Hippocampal formation (tissue), 2 donors: ENCODE measurements at places on chromosomes 11 and 22.

- no peak for DNase-seq
Observed at GRCh38 chr11:3823303-3823702, 14.9 kb downstream of the PGAP2 start.

DNA sequence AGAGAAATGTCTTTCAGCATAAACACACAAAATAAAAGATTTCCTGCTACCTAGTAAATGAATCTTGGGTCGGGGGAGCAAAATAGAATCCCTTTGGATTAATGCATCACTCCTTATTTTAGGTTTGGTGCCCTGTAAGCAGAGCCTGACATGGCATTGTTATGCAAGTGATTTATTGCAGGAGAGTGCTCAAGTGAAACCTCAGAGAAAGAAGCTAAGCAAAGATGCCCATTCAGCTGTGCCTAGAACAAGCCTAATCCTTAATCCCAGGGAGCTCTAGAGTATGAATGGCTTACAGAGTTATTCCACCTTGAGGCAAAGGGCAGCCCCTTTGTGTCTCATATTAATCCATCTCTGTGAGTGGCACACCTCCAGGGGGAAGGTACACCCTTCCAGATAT lies 21.1 kb downstream of the C11orf87 start:
- no peak for DNase-seq

GRCh38 chr11:76107971-76108370 lies 98.3 kb downstream of the WNT11 start:
- no peak for DNase-seq

DNA sequence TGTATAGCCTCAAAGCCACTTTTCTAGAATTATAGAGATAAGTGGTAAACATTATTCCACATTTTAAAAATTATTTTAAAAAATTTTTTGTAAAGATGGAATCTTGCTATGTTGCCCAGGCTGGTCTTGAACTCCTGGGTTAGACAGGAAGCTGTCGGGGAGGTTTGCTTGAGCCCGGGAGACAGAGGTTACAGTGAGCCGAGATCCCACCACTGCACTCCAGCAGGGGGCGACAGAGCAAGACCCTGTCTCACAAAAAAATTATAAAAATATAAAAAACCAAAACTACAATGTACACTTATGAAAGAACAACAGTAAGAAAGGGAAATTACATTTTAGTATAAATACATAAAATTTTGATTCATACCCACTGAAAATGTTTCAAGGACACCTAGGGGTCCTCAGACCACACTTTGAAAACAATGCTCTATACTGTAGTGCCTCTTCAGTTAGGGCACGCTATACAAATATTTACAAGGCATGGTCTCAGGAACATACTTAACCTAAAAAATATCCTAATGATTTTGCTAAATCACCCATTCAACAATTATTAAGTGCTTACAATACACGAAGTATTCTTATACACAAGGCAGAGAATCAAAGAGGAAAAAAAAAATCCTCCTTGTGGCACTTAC lies 111.2 kb downstream of the MRTFA start:
- no peak for DNase-seq

DNA sequence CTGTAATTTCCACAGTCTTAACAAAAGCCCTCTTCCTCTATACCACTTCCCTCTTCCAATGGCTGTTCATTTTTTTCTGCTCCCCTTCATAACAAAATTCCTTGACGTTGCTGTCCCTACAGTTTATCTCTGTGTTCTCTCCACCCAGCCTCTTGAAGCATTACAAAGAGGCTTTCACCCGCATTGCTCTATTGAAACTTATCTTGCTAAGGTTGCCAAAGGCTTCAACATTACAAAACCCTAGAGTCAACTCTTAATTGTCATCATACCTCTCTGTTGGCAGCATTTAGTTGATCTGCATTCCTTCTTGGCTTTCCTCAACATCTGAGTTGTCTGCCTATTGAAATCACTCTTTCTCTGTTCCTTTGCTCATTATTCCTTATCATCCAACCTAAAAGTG lies 1055.7 kb downstream of the JRKL start:
- DNase-seq, result no peak

GRCh38 chr22:42277988-42278776 lies 7.7 kb upstream of the TCF20 start:
- DNase-seq, result peak; percentile 29

- no peak for DNase-seq
Observed at GRCh38 chr11:104772806-104773241, 125.4 kb downstream of the CASP12 start.

GRCh38 chr11:119421941-119422808 lies 797 bp downstream of the THY1 start:
- DNase-seq, result peak; percentile 37

GRCh38 chr22:33605221-33605620 lies 315.1 kb downstream of the LARGE1 start:
- no peak for DNase-seq

GRCh38 chr11:110431674-110432073 lies 1.9 kb downstream of the FDX1 start:
- DNase-seq, result no peak

DNA sequence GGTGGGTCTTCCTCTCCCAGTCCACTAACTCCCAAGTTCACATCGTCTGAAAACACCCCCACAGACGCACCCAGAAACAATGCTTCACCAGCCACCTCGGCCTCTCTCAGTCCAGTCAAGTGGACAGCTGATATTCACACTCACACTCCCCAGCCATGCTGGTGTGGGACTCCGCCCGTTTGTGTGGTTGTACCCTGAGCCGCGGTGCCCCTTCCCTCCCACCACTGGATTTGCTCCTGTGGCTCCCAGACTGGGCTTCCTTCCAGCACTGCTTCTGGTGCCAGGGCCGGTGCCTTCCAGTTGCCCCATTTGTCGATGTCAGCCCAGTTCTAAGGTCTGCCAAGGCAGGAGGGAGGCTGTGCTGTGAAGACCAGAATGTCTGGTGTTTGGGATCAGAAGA lies 37.9 kb upstream of the PLET1 start:
- no peak for DNase-seq

DNA sequence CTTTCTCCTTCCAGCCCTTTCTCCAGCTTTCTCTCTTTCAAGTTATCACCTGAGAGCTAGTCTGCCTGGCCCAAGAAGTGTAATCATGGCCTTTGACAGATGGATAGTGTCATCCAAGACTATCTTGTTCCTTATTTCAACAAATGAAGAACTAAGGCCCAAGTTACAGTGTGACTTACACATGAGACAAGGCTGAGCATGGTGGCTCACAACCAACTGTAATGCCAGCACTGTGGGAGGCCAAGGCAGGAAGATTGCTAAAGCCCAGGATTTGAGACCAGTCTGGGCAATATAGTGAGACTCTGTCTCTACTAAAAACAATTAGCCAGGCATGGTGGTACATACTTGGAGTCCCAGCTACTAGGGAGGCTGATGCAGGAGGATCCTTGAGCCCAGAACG lies 3.7 kb upstream of the RANGAP1 start:
- DNase-seq, result no peak

DNA sequence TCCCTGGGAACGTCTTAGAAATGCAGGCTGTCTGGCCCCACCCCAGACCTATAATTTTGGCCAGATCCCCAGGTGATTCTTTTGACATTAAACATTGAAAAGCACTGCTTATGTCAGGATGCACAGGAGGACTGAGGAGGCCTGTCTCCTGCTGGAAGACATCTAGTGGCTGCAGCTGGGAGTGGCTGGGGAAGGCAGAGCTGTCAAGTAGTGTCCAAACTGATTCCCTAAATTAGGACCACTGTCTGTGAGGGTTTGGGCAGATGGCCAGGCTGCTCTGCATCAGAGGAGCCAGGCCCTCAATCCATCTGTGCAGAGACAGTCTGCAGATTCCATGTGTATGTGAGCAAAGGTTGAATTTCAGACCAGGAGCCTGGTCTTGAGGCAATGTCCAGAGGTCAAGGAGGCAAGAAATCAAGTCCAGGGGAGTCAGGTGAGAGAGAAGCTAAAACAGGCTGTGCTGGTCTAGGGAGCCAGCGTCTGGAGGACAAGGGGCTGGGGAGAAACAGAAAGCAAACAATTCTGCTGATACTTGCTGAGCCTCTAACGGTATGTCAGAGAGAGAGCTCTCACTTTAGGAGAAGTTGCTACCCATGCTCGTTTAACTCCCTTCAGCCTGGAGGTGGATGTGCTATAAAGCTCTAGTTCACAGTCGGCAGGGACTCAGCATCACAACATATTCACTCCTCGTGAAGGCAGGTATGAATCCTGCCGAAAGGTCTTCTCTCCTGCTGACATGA lies 15.3 kb upstream of the SYTL2 start:
- DNase-seq, result peak; percentile 16

GRCh38 chr11:118343248-118343647 lies 743 bp upstream of the CD3D start:
- no peak for DNase-seq

- no peak for DNase-seq
Observed at GRCh38 chr11:92768121-92768840, 201.2 kb upstream of the MTNR1B start.

- no peak for DNase-seq
Observed at GRCh38 chr22:31139866-31140716, at the start of gene PLA2G3. Gene PLA2G3, minus strand, starts transcription at chr22:31140508. Its CDS starts 154 bp downstream, at chr22:31140354.

DNA sequence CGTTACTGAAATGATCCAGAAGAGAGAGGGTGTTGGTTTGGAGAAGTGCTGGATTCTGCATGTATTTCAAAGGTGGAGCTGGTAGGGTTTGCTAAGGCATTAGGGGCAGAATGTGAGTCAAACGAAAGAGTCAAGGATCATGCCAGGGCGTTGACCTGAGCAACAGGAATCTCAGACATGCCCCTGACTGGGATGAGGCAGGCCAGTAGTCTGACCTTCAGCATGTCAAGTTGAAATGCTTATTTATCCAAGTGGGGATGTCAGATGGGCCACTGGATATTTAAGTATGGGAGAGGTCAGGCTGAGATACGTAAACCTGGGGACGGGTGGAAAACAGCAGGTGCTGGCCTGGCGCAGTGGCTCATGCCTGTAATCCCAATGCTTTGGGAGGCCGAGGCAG lies 2.7 kb upstream of the TSGA10IP start:
- no peak for DNase-seq
